ENCODE measurements at places on chromosomes 7 and 10.

DNA sequence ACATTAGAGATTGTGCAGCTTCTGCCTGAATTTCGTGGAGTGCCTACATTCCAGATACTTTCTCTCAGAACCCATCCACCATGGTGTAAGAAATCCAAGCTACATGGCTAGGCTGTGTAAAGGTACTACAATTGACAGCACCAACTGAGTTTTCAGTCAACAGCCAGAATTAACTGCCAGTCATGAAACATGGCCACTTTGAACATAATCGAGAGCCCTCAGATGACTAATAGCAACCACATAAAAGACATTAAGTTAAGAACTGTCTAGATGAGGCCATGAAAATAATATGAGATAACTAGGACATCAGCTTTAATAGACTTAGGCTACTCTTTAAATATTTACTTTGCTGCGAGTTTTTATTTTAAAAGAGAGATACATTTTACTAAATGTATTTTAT is 1106.8 kb upstream of the LRRTM3 start:
- no peak for DNase-seq

GRCh38 chr10:84574102-84574501 is 245.7 kb downstream of the CCSER2 start:
- peak; percentile 33 for DNase-seq

DNA sequence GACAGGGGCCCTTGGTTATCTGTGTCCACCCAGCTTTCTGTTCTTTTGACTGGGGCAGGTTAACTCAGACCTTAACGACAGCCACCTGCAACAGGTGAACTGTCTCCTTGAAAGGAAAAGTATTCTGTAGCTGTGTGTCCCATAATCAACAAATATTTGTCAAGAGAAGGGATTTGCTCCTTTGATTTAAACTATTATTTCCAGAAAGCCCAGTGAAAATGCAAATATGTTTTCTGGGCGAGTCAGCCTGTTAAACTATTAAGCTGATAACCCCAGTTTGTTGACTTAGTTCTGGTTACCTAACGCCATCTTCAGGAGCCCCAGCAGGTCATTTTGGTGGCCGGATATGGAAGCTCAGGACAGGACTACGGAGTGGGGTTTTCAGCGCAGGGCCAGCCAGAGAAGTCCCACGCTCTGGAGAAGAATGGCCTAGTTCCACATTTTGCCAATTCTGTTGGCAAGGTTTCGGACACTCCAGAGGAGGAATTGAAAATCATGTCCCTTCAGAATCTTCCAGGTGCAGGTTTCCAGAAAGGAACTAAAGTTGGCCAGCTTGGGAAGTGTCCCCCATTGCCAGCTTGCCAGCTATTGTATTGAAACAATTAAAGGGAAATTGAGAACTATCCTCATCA is 54.5 kb downstream of the ADRA2A start:
- no peak for DNase-seq

DNA sequence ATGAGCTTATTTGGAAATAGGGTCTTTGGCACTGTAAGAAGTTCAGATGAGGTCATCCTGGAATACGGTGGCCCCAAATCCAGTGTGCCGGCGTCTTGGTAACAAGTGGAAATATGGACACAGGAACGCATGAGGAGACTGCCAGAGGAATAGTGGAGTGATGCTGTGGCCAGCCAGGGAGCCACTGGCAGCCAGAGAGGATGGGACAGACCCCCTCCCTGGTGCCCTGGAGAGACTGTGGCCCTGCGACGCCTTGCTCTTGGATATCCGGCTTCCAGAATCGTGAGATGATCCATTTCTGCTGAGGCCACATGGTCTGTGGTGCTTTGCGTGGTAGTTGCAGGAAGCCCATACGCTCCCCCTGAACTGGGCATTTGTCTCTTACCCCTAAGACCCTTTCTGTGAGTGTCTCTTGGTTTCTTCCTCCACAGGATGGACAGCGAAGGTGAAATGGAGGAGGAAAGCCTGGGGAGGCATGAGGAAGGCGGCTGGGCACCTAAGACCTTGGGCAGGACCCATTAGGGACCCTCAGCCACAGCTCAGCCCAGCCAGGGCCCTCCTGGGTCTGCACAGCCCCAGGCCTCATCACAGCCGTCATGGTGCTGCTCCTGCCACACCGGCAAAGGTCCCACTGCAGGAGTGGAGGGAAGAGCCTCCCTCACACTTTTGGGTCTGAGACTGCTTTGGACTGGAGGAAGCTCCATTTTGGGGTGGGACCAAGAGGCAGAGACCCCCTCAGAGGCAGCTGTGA is 53.6 kb downstream of the INSIG1 start:
- DNase-seq, result no peak

- no peak for DNase-seq
These were observed 315.3 kb downstream of the SNX13 start for GRCh38 chr7:17625043-17625442.

DNA sequence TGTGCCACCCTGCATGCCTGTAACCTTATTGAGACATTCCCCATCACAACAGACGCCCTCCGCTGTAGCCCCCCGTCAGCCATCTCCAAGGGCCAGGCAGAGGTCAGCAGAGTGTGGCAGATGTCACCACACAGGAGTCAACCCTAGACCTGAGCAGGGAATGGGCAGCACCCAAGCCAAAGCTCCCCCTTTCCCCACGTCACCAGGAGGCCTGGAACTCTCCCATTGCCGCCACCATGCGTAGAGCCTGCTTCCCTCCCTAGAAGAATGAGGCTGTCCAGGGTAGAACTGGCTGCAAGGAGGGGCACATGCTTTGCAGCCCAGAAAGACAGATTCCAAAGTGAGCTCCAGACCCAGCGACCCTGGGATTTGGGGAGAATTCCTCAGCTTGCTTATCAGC is 342.9 kb downstream of the TNS3 start:
- DNase-seq, result no peak

DNA sequence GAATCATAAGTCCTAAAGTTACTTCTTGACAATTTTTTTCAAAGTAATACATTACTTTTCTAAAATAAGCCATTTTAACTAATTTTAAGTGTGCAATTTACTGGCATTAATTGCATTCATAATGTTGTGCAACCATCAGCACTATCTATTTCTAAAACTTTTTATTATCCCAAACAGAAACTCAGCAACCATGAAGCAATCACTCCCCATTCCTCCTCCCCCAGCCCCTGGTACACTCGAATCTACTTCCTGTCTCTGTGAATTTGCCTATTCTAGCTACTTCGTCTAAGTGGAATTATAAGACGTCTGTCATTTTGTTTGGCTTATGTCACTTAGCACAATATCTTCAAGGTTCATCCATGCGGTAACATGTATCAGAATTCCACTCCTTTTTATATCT is 84.9 kb downstream of the MKX start:
- no peak for DNase-seq

GRCh38 chr7:68309271-68309670 is 1289.0 kb upstream of the AUTS2 start:
- no peak for DNase-seq

- no peak for DNase-seq
These were observed 36.8 kb downstream of the LRRC72 start for GRCh38 chr7:16563281-16564022.

DNA sequence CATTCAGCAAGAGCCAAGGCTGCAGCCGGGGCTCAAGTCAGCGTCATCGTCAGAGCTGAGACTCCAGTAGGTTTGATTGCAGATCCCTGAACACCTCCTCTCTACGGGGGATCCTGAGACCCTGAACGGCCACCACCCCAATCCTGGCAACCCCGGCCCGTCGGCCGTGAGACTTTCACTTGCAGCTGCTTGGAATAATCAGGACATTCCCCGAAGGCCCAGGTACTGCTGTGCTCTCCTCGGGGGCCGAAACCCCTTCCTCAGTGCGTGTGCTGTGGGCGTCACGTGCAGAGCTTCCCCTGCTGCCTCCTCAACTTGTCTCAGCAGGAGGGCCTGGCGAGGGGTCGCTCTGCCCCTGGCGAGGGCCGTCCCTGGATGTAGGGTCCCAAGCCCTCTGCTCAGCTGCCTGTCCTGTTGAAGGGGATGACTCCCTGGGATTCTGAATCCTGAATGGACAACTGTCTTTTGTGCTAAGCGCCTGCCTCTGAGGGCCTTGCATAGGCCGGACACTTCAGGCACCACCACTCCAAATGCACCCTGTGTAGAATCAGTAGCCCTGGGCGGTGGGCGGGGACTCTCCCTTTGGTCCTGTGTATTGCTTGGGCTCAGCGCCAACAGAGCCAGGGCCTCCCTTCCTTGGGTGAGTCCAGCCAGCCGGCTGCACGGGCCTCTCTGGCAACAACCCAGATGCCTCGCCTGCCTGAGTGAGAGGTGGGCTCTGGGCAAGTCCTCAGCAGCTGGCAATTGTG is 63.8 kb upstream of the EBF3 start:
- peak; percentile 30 for DNase-seq

DNA sequence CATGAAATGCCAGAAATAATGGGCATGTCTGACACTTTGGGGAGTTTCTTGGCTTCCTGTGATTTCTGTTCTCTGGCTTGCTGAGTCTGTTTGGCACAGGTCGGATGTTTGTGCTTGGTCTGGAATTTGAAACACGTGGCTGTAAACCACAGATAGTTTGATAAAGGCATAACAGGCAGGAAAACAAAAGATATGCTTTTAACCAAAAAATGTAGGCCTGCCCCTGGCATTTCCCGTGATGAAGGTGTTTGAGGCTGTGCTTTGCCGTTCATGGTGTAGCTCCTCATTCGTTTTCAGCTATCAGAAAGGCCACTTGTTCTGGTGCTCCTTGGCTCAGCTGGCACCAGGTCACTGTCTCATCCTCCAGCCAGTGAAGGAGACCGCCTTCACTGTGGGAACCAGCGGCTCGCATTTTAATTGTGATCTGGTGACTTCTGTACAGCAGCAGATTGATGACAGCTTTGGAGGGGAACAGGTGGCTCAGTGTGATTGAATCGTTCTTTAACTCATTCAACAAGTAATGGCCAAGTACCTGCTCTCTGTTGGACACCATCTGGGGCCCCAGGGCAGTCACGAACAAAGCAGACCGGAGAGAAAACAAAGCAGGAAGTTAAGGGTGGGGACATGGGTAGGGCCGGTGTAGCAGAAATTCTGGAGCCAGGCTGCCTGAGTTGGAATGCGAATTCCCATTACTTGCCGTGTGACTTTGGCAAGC is 111.5 kb downstream of the CCNY start:
- no peak for DNase-seq

- DNase-seq, result no peak
These were observed 49.1 kb upstream of the OSBPL3 start for GRCh38 chr7:25029075-25029474.

DNA sequence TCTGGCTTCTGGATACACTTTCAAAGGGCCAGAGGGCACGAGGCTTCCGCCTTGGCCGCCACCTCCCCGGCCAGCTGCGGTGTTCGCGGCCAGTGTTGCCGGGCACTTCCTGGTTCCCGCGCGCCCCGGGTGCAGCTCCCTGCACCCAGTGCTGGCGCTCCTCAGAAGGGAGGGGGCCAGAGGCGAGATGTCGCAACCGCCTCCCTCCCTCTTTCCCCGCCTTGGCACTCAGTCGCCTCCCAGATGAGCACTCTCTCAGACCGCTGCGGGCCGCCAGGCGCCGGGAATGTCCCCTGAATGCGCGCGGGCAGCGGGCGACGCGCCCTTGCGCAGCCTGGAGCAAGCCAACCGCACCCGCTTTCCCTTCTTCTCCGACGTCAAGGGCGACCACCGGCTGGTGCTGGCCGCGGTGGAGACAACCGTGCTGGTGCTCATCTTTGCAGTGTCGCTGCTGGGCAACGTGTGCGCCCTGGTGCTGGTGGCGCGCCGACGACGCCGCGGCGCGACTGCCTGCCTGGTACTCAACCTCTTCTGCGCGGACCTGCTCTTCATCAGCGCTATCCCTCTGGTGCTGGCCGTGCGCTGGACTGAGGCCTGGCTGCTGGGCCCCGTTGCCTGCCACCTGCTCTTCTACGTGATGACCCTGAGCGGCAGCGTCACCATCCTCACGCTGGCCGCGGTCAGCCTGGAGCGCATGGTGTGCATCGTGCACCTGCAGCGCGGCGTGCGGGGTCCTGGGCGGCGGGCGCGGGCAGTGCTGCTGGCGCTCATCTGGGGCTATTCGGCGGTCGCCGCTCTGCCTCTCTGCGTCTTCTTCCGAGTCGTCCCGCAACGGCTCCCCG is at the start of gene FFAR4:
Gene FFAR4 (plus strand): TSS at position 231 of the 842 bp plus-strand sequence. CDS start 56 bp downstream, at position 287.
- DNase-seq, result no peak

DNA sequence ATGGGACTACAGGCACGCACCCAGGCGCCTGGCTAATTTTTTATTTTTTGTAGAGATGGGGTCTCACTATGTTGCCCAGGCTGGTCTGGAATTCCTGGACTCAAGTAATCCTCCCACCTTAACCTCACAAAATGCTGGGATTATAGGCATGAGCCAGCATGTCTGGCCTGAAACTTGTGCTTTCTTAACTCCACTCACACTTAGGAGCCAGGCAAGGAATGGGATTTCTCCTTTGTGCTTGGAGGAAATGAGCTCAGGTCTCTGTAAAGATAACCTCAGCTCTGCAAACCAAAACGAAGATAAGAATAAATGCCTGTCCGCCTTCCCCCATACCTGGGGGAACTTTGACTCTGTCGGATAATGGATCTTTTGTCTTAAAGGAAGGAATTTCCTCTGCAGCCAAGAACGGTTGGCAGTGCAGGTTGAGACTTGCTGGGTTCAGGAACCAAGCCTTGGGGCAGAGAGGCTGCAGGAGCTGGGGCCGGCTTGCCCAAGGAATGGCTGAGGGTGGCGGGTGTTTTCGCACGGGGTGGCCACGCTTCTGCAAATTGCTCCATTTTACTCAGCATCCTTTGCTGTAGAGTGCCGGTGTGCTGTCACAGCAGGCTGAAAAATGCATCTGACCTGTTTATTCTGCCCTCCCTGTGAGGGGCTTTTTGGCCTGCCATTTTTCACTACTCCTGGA is 174.2 kb downstream of the KIAA1217 start:
- DNase-seq, result no peak

- no peak for DNase-seq
These were observed 17.1 kb downstream of the ST7 start for GRCh38 chr7:116970238-116970910.

- no peak for DNase-seq
These were observed 54.4 kb downstream of the ITGB8 start for GRCh38 chr7:20385126-20385525.

DNA sequence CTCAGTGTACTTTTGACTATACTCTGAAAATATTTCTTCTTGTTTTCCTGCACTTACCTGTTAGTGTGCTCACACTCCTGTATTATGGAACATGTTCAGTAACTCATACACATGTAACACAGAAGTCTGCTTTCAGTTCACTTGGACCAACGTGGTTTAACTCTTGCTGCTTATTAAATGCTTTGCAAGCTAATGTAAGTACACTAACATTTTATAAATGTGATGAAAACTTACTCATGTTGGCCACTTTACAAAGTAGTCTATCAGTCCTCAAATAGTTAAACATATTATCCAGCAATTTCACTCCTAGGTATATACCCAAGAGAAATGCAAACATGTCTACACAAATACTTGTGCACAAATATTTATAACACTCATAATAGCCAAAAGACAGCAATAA is 98.4 kb downstream of the UBE2H start:
- DNase-seq, result no peak

DNA sequence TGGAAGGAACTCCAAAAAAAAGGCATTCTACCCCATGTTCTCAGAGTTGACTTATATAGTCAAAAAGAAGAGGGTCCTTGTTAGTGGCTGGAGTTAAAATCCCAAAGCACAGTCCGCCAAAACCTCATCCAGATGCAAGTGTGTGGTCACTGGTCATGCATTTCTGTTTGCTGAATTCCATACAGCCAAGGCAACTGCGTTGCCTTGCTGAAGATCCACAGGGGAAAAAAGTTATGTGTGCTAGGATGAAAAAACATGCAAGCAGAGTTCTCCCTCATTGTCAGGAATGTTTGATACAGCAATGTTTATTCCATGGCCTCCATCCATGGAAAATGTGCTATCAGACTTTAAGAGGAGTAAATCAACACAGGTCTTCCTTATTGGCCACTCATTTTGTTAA is 213.1 kb downstream of the CREB5 start:
- DNase-seq, result no peak

GRCh38 chr7:19061331-19061730 is 56.1 kb downstream of the TWIST1 start:
- no peak for DNase-seq

GRCh38 chr7:22985436-22985835 is 28.5 kb downstream of the HYCC1 start:
- DNase-seq, result no peak

Data from SK-MEL-5 (cell line).